ENCODE measurements at places on chromosomes 6 and 20.
A peak's percentile ranks its signal among the peaks of the same experiment; 100 is the strongest.

DNA sequence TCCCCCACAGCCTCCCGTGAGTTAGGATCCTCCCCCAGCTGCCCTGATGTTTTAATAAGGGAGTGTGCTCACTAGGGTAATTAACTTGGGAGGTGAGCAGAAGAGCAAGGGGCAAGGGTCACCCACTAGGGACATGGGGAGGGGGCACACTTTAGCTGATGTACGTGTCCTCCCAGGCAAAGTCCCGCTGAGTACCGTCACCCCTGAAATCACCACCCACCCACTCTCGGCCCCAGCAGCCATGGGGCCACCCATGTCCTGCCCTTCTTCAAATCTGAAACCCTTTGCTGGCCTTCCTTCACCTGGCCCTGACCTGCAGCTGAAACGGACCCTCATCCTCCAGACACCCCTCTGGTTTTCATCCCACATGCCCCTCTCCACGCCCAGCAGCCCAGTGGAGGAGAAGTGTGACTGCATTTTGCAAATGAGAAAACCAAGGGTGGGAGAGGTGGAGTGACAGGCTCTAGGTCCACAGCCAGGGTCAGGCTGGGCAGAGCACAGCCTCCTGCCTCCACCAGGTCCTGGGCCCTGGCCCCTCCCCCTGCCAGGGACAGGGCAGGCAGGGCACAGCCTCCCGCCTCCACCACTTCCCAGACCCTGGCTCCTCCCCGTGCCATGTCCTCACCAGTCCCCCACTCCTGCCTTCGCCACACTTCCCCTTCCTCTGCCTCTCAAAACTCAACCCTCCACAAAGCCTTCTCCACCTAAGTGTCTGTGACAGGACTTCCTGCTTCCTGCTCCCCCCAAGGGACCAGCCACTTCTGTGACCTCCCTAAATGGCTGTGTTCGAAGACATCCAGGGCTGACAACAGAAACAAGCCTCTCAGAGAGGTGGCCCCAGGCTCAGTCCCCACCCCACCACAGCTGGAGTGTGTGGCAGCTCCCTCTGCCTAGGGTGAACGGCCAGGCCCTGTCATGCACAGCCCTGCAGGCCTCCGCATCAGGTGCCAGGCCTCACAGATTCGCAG lies 15.1 kb downstream of the ACSS1 start:
- DNase-seq, result no peak

- DNase-seq, result no peak
Measured at GRCh38 chr6:72916906-72917305, 295.0 kb downstream of the KCNQ5 start.

DNA sequence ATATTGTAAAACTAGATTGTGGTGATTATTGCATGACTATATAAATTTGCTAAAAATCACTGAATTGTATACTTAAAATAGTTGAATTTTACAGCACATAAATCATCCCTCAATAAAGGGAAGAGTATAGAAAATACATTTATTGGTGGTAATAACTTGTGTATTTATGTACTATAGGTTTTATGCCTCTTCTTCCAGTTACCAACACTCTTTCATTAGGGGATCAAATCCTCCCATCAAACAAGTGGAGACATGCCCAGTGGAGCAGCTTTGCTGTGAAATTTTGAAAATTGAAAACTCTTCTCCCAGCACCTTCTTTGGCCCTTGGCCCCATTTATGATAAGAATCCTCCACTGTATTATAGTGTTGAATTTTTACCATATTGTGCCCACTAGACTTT lies 10.1 kb upstream of the SSR1 start:
- DNase-seq, result no peak

- DNase-seq, result no peak
Measured at GRCh38 chr6:167568407-167569024, 243.6 kb downstream of the TTLL2 start.

DNA sequence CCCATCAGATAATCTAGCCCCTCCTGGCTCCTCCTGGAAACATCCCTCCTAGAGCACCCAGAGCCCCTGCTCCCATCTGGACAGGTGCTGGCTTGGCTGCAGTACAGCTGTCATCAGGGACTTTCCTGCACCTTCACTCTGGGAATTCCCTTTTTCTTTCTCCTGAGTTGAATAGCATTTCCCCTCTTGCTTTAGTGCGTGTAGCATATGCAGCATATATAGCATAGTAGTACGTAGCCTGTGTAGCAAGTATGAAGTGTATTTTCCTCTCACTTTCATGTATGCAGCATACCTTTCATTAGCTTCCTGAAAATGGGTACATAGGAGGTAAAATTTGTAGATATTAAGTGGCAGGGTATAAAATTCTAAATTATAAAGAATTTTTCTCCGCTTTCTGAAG lies 352.9 kb downstream of the ESR1 start:
- DNase-seq, result no peak

DNA sequence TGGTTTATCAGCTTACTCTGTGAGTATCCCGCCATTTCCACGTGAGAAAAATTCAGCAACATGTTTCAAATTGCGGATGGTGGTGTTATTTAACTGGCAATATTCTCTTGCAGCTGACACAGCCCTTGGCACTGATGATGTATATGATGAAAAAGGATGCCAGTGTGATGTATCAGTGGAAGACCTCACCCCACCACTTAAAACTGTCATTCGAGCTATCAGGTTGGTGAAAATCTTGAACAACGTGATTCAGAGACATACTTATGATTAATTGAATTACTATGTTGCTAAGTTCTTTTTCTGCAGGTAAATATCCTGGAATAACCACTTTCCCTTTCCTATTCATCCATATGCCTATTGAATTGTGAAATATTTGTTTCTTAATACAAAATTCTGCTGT lies 55.7 kb downstream of the KHDC1L start:
- no peak for DNase-seq

GRCh38 chr6:85272592-85272991 lies 177.3 kb upstream of the NT5E start:
- DNase-seq, result no peak

- no peak for DNase-seq
Measured at GRCh38 chr20:49119988-49120387, 68.1 kb downstream of the STAU1 start.

DNA sequence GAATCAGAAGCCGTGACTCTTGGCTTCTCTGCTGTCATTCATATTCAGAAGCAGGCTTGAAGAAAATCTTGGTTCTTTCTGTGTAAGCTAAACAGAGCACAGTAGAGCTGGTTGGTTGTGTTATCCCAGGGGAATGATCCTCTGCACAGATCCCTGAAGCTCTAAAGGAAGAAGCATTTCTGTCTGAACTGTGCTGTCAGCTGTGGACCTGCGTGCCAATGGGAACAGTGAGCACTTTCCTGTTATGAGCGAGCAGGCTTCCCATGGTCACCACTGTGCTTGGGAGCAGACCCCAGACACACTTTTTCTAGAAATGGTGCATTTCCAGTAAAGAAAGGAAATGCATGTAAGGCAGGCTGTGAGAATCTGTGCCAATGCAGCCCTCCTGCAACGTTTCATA lies 490.2 kb downstream of the EPM2A start:
- peak; percentile 40 for DNase-seq

GRCh38 chr20:31602779-31603441 lies 2.2 kb upstream of the ID1 start:
- DNase-seq, result peak; percentile 72

DNA sequence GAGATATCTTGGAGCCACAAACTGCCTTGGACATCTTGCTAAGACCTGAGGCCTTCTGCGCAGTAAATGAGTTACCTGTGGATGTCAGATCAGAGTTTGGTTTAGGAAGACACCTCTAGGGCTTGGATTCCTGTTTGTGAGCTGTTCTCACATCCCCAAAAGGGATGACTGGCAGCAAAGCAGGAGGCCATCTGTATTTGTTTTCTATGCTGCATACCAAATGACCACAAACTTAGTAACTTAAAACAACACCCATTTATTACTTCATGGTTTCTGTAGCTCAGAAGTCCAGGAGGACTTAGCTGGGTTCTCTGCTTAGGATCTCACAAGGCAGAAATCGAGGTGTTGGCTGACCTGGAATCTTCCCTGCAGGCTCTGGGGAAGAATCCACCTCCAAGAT lies 116.7 kb downstream of the UNC5CL start:
- DNase-seq, result peak; percentile 64

DNA sequence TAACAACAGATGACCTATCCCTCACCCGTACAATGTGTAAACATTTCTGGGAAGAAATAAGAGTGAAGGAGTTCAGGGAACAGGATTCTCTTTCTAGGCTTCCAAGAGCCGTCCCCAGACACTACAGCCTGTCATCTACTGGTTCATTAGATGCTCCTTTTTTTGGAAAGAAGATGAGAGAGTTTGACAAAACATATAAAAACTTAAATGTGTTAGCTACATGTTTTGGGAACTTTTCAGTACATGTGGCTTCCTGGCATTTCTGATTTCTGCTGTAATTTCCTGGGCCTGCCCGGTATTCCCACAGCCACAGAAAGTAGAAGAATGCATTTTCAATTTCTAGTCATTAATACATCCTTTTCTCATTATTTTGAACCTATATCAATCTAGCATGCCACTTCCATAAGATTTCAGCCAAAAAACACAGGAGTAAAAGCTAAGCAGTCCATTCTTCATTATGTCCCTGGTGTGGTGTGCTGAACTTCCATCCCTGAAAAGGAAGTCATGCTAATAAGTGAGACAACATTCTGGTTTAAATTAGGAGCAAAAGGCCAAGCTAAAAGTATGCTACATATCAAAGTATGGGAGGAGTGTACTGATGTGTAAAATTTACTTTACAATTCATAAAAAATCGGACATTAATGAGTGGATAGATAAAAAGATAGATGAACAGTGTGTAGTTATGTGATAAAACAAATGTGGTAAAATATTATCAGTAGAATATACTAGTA lies 198.2 kb downstream of the WDR27 start:
- peak; percentile 21 for DNase-seq

DNA sequence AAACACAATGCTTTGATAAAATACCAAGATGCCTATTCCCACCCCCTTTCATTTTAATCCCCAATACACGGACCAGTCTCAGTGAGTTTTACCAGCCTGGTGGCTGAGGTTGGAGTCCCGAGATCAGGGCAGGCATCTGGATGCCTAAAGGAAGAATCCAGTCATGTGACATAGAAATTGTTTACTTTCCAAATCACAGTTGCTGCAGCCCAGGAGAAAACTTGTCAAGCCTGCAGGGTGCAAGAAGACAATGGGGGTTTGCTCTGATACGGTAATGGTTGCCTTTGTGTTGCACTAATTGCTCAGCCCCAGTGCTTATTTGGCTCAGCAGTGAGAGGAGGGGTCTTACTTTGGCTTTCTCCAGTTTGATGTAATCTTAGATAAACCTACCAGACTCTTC lies 308.5 kb upstream of the POU3F2 start:
- DNase-seq, result no peak

DNA sequence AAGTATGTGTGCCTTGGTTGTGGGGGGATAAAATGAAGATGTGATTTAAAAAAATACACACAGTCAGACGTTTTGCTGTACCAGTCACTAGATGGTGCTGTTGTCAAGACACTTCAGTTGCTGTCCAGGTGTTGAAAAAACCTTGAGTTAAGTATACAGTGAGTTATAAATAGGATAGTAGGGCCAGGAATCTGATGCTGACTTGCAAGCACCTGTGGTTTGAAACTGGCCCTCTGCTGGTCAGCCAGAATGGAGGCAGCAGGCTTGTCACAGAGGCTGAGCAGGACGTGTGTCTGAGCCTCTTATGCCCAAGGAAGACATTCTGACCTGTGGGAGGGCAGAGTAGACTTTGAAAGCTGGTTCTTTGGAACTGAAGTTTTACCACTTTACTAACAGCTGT lies 27.8 kb downstream of the RNF8 start:
- peak; percentile 43 for DNase-seq

GRCh38 chr20:3699037-3699436 lies 13.4 kb downstream of the SIGLEC1 start:
- DNase-seq, result no peak

DNA sequence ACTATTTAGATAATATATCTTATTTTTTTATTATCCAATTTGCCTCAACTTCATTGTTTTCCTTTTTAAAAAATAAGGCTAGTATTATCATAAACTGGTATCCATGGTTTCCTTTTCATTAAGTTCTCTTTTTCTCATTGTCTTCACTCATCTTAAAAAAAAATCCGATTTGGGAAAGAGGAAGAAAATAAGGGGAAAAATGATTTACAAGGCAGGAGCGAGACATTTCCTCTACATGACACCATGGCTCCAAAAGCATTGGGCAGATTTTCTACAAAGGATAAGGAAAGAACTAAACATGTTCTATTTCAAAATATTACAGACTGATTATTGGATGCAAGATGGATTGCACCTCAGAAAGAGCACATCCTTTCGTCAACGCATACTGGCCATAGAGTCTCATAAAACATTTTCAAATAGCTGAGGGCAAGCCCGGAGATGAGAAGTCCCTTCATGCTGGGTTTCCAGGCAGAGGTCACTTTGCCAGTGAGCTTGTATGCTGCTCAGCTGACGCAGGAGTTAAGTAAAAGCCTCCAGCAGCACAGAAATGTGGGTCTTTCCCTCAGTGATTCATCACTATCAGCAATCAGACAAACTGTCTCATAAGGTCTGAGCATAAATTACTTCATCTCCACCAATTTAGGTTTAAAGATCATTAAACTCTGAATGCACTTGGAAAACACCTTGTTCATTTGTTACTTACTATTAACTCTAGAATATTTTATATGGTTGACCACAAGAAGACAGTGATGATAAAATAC lies 129.0 kb upstream of the TNFAIP3 start:
- peak; percentile 34 for DNase-seq

- DNase-seq, result peak; percentile 62
Measured at GRCh38 chr6:7770111-7770510, 44.2 kb downstream of the BMP6 start.

DNA sequence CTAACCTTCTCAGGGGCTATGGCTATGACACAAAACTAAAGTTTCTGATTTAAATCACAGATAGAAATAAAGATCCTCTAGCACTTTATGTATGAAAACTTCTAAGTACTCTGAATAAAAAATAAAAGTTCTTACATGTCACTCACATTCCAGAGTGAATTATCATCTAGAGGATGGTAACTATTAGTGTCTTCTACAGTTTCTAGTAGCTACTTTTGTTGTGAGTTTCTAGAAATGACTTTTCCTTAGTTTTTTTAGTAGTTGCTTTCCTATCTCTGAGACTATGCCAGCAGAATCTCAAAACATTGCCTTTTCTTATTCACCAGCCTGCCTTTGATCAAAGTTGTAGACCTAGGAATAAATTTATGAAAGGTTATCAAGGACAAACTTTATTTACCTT lies 10.1 kb downstream of the ZNF318 start:
- DNase-seq, result peak; percentile 24

- DNase-seq, result no peak
Measured at GRCh38 chr6:168550326-168550725, 109.3 kb downstream of the SMOC2 start.

- no peak for DNase-seq
Measured at GRCh38 chr6:28764761-28765282, 159.0 kb downstream of the TRIM27 start.

- peak; percentile 72 for DNase-seq
Measured at GRCh38 chr6:140602431-140603248, 1228.2 kb upstream of the CITED2 start.

All from fibroblast of skin of back (primary cell).